ENCODE measurements at places on chromosomes 1 and 21. TPM values are rescaled to one million over a fixed set of nuclear protein-coding genes. Genes with fewer than 3 reads are reported as not detected.
A peak's percentile ranks its signal among the peaks of the same experiment; 100 is the strongest.

- DNase-seq: peak; percentile 55
Measured at GRCh38 chr1:8651236-8651890, 166.1 kb downstream of the RERE start.

GRCh38 chr1:156673387-156674121, 3.7 kb downstream of the NES start:
- no peak for DNase-seq

GRCh38 chr21:21481239-21481638, 483.0 kb downstream of the NCAM2 start:
- no peak for DNase-seq

DNA sequence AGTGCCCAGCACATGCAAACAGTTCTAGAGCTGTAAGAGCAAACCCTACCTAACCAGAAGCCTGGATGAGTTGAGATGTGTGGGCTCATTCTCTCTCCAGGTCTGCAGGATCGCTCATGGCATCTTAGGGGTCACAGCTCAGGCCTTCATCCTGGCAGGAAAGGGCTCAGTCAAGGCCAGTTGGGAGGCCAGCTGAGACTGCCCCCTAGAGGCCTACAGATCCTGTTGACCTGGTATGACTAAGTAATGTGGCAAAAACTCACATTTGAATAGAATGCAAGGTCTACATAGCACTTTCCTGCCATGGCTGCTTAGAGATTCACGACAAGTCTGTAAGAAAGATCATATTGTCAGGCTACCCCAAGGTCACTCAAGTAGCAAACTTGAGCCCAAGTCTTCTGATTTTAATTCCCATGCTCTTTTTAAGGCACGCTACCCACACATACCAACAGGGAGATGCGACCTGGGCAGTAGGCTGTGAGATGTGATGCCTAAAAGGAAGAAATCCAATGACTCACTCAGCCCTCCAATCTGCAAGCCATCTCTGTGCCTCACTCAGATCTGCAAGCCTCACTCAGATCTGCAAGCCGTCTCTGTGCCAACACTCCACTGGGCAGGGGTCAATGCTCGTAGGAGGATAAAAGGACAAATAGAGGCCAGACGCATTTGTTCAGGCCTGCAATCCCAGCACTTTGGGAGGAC, 5.1 kb upstream of the CAPN8 start:
- DNase-seq: peak; percentile 18

DNA sequence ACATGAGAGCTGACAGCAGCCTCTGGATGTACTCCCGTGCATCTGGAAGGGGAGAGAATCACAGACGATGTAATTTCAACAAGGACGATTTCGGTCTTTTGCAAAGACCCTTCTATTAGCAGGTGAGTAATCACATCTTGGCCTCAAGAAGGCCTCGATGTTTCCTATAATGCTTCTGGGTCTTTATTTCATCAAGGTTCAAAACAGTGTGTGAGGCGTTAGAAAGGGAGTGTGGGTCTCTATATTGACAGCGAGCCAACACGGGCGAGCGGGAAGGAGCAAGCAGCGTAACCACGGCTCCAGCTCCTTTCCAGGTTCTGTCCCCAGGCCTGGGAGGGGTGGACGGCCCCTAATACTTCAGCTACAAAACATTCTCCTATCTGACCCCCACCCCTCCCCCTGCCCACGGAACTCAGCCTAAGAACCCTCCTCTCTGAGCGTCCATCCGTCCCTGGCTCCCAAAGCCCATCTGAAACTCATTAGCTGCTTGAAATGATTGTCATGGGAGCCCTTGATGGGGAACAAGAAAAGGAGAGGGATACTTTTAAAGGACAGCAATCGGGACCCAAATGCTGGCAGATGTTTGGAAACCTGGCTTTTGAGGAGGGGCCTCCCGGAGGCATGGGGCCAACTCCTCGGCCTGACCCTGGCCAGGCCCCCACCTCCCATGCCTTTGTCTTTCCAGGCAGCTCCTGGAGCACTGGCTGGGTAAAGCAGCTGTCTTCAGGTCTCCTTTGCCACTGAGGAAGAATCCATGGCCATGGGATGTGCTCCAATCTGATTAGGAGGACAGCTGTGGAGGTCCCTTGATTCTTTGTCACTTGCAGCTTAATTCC, 250.8 kb downstream of the FOXD2 start:
- DNase-seq: no peak

- DNase-seq: no peak
Measured at GRCh38 chr1:190043655-190044054, 434.0 kb downstream of the BRINP3 start.

- no peak for DNase-seq
Measured at GRCh38 chr1:86687595-86687994, 16.8 kb upstream of the SH3GLB1 start.

DNA sequence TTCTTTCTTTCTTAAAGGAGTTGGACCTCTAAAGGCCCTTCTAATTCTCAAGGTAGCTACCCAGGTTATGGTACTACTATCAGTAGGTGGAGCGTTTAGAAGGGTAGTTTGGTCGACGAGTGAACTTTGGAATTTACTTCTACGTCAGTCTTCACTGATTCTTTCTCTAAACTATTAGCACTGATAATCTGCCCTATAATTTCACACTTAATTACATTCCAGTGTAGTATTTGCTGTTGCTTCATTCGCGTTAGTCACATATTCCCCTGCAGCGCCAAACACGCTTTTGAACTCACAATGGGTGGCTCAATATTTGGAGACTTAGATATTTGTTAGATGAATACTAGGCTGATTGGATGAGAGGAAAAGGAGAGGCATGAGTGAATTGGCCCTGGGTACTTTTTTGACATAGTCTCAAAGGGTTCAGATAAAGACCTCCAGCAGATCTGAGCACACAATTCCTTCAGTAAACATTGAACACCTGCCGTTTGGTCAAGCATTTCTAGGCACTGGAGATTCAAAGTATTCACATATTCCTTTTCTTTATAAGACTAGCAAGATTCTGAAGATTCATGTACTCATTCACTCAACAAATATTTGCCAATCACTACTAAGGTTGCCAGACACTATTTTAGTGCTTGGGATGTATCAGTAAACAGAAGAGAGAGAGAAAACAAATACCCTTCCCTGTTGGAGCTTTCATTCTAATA, 929 bp upstream of the FOXJ3 start:
- no peak for DNase-seq

DNA sequence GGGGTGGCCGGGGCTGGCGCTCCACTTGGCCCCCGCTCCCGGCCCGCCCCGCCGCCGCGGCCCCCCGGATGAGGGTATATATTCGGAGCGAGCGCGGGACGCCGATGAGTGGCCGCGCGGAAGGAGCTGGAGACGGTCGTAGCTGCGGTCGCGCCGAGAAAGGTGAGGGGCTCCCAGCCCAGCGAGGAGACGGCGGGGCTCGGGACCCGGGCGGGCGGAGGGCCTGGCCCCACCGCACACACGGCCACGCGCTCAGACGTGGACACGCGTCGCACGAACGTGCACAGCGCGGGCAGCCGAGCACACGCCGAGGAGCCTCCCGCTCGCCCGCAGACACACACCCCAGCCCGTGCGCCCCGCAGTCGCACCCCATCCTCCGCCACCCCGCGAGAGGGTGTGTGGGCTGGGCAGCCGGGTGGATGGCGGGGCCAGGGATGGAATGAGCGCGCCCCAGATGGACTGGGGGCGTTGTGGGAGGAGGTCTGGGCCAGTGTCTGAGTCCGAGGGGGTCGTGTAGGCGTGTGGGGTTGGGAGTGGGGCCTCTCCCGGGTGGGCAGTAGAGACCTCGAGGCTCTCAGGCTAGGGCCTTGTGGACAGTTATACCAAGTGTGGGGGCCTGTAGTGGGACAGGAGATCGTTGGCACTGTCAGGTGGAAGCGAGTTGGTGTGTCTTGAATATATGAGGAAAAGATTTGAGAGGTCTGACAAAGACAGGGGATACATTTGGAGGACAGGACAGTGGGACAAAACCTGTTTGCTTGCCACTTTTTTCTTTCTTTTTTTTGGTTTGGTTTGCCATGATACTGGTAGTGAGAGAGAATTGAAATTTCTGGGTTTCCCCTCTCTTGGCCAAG, at the start of gene UAP1:
UAP1 (plus strand) TSS at position 107 of the 854 bp plus-strand sequence. CDS start 4,347 bp downstream, outside the sequence.
- no peak for DNase-seq

DNA sequence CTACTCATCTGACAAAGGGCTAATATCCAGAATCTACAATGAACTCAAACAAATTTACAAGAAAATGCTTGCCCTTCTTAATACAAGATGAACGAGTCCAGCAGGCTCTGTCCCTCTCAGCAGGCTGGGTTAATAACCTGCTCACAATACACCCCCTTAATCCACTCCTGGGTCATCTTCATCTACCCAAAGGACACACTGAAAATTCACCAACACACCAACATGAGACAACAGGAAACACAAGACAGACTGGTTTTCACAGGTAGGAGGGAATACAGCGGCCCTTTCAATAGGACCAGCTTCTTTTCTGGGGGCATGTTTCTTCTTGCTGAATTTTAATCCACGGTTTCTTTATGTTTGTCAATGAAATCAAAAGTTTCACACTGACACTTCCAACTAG, 44.6 kb downstream of the SUSD4 start:
- DNase-seq: no peak

DNA sequence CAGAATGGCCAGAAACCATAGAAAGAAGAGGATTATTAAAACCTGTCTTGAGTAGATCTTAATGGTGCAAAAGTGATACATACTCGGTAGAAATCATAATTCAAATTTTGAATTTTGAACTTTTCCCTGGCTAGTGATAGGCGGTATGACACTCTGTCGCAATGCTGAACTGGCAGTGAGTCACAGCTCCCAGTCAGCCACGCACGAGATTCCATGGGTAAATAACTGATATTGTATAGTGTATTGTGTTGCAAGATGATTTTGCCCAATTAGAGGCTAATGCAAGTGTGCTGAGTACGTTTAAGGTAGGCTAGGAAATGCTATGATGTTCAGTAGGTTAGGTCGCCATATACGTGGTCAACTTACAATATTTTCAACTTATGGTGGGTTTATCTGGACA, 207.0 kb downstream of the SIPA1L2 start:
- no peak for DNase-seq

DNA sequence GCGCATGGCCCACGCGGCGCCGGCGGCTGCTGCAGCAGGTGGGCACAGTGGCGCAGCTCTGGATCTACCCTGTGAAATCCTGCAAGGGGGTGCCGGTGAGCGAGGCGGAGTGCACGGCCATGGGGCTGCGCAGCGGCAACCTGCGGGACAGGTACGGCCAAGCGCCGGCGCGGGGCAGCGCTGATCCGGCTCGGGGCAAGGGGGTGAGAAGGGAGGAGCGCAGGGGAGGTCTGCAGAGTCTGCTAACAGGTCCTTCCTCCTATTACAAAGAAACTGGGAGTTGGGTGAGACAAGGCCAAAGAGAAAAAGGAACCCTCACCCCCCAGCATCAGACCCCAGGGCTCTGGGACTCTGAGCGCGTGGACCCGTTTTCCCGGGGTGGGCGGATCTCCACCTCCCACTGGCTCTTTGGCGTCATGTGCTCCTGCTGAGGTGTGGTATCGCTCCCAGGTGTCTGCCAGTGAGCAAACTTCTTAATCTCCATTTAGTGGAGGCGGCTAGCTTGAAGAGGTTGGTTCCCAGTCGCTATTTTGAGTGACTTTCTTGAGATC, 431 bp downstream of the MTARC1 start:
- no peak for DNase-seq

DNA sequence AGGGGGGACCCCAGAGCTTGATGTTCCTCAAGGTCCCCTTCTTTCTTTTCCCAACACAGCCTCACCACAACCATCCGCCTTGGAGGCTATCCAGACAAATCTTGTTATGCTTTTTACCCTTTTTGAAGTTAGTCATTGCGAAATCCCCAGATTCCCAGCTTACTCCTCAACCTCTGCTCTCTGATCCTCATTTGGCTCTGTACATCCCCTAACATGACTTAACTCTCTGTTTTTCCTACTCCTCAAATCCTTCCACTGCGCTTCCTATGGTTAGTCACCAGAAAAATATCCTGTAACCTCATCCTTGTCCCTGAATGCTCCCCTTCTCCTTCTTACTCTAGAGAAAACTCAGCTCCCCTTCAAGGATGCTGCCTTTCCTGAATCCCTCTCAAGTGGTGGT, 189.1 kb upstream of the POU3F1 start:
- DNase-seq: no peak

DNA sequence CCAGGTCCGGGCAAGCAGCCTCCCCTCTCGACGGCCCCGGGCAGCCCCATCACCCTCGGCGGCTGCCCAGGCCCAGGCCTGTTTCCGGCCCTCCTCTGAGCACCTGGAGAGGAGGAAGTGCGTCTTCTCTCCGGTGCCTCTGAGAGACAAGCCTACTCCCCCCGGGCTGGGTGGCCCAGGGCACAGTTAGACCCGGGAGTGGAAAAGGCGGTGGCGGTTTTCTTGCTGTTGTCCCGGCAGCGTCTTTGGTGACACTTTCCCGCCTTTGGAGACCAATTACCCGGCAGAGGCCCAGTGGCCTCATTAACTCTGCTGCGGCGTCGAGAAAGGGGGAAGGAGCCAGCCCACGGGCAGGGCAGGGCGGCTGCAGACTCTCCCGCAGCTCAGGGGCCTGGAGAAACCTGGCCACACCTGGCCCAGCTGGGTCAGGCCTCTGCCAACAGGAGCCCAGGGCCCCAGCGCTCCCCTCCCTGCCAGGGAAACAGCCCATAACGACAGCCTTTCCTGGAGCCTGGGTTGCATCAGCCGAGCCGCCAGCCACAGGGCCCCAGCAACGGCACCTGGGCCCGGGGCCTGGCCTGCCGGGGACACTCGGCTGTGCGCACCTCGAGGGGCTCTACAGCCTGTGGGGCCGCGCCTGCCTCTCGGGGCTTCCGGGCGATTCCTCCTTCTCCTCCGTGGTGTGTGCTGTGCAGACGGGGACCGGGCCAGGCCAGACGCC, 28.4 kb upstream of the C1orf159 start:
- DNase-seq: peak; percentile 73

FMO1 gene
- not detected for total RNA-seq

CYP4A22 gene
- total RNA-seq: not detected

OPTC gene
- total RNA-seq: not detected

ICOSLG gene
- total RNA-seq: 4.9 TPM

C1orf141 gene
- total RNA-seq: not detected

SPRR1A gene
- total RNA-seq: not detected

SLC41A1 gene
- total RNA-seq: 10.8 TPM

TAS1R2 gene
- total RNA-seq: not detected

STIL gene
- total RNA-seq: 44.0 TPM

MPZ gene
- 4.5 TPM for total RNA-seq

TMEM52 gene
- not detected for total RNA-seq

HTR1D gene
- total RNA-seq: not detected

LENEP gene
- total RNA-seq: 0.85 TPM

CLDN8 gene
- not detected for total RNA-seq

PUM1 gene
- 102 TPM for total RNA-seq

Measured in activated CD4-positive, alpha-beta T cell treated with anti-CD3 and anti-CD28 coated beads, Interleukin-2, amount 10 ng/mL, durations not matched to agents 7 days and 5 days (primary cell).